ENCODE measurements at places on chromosomes 1 and 21.
A peak's percentile ranks its signal among the peaks of the same experiment; 100 is the strongest.

DNA sequence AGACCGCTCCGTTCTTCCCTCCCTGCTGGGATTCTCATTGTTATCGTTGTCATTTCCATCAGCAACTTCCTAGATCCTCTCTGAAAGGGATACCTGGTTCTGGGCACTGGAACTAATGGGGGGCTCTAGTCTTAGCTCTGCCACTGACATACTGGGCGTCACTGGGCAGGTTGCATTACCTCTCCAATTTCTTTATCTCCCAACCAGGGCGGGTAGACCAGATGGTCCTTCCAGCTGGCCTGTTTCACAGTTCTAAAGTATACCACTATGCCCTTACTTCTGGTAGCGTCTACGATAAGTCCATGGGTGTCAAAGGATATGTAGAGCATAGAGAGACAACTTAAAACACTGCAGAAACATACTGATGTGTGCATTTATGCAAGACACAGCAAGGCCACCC, 1.4 kb downstream of the GPR37L1 start:
- no peak for DNase-seq

DNA sequence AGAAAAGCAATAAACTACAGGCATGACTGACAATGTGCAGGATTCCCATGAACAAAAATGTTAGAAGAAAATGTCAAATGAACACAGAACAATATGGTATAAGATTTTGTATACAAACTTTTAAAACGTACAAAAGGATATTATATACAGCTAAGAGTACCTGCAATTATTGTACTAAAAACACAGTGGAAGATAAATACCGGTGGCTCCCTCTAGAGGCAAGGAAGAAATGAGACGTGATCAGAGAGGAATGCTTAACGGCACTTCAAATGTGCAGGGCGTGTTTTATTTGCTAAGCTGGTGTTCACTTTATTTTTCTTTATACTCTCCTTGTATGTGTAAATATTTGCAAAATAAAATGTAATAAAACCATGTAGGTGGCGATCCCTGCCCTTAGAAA, 191.8 kb upstream of the SAMSN1 start:
- peak; percentile 46 for DNase-seq

DNA sequence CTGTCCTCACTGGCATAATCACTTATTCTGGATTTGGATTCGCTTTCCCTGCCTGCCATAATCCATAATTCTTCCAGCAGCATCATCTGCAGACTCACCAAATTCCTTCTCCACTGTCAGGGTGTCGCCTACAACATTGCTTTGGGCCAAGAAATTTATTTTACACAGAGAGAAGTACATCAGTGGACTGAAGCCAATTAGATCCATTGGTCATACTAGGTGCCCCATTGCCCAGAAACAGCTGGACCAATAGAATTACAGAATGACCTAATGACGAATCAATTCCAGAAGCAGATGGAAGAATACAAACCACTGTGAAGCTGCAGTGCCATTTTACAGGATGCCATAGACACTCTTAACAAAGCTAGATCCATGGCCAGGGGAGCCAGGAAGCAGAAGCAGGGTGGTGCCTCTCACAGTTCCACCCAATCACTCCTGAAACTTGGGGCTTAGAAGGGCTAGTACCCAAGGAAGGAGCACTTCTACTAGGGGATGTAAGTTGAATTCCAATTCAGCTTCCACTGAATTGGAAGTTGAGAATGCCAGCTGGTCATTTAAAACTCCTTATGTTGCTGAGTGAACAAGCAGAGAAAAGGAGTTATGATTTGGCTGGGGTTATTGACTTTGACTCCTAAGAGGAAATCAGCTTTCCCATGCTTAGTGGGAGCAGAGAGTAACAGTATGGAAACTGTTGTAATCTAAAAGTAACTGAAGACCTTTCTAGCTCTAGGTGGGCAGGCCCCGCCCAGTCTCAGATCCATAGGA, 44.0 kb downstream of the EDN2 start:
- DNase-seq = no peak

DNA sequence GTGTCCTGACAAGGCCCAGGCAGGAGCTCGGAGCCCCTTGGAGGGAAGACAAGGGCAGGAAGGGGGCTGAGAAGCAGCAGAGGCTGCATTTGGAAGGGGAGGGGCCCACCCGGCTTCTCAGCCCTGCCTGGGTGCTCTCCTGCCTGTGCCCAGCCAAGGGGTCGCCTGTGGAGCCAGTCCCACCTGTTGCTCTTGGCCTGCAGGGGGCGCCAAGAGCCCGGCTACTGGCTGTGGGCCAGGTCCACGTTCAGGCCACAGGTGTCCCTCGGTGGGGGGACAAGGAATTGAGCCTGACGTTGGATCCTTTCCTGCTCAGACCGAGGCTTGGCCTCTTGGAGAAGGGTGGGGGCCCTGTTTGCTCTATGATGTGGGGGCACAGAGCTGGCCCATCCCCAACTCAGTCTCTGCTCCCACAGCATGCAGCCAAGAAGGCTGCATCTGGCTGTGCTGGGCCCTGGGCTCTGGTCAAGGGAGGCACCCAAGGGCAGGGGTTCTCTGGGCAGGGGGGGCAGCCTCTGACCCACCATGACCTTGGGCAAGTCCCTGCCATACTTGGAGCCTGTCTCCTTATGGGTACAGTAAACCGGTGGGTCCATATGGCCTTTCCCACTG, 10.9 kb downstream of the WNT4 start:
- no peak for DNase-seq

DNA sequence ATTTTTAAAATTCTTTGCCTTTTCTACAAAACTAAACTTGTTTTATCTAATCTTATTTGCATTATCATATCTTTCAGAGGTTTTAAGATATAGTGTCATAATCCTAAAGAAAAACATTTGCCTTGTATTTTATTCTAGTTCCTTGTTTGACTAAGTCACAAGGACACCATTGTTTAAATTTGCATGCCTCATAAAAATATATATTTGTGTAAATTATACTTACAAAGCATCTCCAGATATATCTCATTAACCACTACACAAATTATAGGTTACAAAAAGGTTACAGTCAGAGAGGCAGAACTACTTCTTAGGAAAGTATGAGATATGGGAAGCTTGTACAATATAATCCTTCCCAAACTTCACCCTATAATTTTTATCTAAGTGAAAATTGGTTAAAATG, 4.2 kb upstream of the RGS13 start:
- DNase-seq = no peak

DNA sequence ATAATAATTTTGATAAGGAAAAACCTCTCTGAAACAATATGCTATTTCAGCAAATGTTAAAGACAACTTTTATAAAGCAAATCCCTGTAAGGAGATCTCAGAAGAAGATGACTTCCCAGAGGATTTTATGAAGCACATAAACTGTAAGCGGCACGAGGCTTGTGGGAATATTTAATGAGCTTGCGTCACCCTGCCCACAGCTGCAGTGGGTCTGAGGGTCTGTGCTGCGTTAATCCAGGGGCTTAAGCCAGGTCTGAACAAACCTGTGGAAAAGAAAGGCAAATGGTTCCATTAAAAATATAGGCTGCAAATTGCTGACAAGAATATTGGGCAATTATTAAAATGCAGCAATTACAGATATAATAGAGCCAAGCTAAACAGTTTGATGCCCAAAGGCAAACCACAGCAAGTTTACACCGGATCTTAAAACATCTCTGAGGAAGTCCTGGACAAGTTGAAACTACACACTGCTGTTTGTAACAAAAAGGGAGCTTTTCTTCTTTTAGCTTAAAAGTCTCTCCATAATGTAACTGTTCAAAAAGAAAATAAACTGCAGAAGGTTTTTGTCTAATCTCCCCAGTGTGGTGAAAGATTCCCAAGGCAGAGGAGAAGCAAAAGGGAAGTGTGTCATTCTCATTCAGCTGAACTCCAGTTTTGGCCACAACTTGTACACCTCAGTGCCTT, 21.8 kb downstream of the TGFBR3 start:
- no peak for DNase-seq

DNA sequence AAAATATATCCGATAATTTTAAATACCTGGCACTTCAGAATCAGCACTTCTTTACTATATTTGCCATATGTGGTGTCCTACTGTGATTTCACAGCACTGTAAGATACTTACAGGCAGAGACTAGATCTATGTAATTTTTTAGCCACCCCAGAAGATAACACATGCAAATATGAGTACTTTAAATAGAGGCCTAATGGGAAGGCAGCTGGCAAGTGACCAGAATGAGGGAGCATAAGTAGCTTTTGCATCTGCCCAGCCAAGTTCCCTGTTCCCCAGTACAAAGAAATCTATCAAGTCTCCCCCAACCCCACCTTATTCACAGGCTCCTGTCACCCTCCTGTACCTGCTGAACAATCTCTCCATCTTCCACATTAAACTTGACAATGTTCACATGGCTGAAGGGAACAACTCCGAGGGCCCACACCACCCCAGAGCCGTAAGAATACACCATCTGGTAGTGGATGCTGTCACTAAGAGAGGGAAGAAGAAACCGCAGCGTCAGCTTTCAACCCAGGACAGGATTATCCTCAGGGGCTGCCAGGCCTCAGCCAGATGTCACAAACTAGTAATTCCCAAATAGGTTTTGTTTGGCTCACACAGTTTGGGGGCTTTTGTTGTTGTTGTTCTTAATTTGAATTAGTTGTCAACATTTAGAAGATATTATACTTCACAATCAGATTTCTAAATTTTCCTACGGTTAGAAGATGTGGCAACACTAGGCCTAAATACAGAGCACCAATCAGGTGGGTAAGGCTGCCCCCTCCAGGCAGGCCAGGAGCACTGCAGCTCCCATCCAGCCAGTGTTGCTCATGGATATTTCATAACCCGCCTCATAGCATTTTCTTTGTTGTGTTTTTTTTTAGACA, 10.4 kb downstream of the EMC1 start:
- DNase-seq = peak; percentile 75

GRCh38 chr21:40610345-40610744, 236.6 kb downstream of the DSCAM start:
- no peak for DNase-seq

DNA sequence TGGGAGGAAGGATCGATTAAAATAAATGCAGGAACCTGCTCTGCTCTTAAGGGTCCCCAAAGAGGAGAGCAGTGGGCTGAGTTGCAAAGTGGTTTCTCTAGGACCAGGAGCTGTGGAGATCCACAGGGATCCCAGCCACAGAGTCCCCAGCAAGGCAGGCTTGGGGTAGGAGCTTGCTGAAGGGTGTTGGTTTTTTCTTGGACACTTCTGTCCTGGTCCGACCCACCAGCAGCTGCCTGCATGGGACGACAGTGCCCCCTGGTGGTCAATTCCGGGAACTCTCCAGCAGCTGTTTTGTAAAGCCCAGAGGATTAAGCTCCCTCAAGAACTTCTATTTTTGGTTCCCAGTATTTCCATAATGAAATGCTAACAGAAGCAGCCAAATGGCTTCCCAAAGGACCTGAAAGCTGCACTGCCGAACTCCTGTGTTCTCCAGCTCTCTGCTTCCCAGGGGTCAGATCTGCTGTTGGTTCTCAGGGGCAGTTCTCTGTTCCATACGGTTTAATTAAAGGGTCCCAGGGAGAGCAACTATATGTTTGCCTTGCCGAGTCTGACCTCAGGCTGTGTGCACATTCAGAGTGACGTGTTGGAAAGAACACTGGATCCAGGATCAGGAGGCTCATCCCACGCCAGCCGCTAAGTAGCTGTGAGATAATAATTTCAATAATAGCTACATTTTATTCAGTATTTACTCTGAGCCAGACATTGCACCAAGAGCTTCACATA, 23.2 kb downstream of the NENF start:
- peak; percentile 93 for DNase-seq

GRCh38 chr1:202965422-202965821, 1.6 kb downstream of the CYB5R1 start:
- no peak for DNase-seq

GRCh38 chr1:244159646-244160045, 108.6 kb downstream of the ZBTB18 start:
- no peak for DNase-seq

- DNase-seq = no peak
Measured at GRCh38 chr21:37557261-37557950, 190.8 kb downstream of the DYRK1A start.

DNA sequence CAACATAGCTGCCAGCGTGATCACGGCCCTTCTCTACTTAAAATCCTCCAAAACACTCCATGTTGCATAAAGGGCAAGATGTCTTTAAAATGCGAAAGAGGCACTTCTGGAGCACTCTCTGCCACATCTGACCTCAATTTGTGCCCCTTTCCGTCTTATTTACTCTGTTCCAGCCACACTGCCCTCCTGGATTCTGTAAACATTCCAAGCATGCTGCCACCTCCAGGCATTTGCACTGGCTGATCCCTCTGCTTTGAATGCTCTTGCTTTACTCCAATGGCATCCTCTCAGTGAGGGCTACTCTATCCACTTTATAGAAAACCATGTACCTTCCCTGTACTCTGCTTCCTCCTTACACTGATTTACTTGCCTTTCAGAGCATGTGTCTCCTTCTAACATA, 5.3 kb upstream of the RGS7 start:
- no peak for DNase-seq

DNA sequence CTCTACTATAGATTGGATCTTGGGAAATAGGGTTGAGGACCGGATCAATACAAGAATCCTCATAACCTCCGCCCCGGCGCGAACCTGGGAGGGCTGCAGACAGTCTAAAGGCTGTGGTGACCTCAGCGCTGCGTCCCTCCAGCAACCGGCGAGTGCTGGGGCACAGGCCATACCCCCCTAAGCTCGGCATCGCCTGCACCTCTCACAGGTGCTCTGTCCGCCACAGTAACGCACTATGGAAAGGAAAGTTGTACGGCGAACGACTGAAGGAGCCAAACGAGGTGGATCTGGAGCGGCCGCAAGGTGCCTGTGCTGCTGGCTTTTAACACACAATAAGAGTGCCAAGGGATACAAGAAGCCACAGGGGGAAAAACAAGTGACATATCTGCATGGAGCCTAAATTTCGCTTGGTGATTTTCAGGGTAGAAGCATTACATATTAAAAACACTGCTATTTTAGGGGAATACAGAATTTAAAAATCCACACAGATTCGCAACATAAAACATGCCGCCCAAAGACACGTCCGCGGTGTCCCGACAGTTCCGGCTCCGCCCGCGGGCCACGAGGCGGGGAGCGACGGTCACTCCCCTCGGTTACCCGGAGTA, 1.4 kb upstream of the RBM15 start:
- DNase-seq = peak; percentile 22

GRCh38 chr1:19354531-19354981, 42.4 kb downstream of the SLC66A1 start:
- DNase-seq = no peak

GRCh38 chr1:227887697-227888403, 59.9 kb downstream of the WNT9A start:
- DNase-seq = peak; percentile 47

- DNase-seq = no peak
Measured at GRCh38 chr21:15421441-15421881, 308.3 kb upstream of the USP25 start.

- peak; percentile 81 for DNase-seq
Measured at GRCh38 chr21:26844258-26845065, 747 bp downstream of the ADAMTS1 start.

DNA sequence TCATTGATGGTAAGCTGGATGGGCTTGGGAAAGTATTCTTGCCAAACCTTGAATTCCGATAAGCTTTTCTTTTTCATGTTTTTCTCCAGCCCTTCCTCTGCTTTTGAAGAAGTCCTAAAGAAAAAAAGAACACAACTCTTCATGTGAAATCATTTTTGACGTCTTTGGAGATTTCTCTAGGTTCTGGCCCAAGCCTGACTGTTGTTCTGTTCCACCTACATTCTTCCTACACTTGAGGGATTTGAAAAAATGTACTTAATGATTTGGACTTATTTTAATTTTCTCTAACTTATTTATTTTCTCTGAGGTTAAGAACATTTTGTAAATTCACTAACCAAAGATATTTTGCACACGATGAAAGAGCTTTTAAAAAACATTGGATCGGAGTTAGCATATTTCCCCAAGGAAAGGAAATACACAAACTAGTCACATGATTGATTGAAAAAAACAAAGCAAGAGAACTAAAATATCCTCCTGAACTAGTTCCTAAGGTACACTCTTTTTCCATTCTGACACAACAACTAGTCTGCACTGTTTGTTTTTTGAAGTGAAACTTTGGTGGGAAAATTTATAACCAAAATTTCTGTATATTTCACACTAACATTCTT, 82.3 kb downstream of the LTN1 start:
- DNase-seq = no peak
